ENCODE measurements at places on chromosomes 16 and 17.
A peak's percentile ranks its signal among the peaks of the same experiment; 100 is the strongest.

DNA sequence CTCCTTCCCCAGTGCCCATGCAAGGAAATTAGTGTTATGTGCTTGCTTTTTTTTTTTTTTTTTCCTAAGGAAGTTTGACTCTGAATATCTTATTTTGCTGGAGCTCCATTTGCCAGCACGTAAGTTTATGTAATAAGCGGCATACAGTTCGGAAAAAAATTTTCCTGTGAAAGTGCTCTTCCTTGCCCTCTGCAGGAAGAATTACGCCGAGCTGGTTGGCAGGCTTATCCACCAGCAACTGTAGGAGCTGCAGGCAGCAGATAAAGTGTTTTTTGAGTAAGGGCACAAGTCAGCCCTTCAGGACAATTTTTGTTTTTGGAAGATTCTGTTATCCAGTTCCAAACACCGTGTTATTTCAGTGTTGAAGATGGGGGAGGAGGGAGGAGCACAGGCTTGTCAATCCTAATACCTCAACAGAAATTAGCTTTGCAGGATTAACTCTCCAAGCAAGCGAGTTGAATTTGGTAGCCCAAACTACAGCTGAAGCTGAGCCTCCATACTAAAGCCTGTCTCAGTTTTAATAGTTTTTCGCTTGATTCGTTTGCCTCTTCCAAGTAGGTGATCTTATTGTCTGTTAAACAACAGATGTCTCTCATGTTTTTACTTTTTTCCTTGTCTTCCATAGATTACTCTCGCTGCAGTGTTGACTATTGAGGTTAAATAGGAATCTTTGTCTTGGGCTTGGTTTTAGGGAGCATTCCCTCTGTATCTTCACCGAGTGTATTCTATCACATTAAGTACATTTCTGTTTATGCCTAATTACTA is 1.1 kb downstream of the SPECC1 start:
- DNase-seq, result no peak

GRCh38 chr16:51175081-51175480 is 24.0 kb upstream of the SALL1 start:
- DNase-seq, result no peak

- peak; percentile 49 for DNase-seq
Observed at GRCh38 chr17:41959336-41960095, 7.1 kb upstream of the CNP start.

- no peak for DNase-seq
Observed at GRCh38 chr16:72246423-72246822, 74.5 kb upstream of the PMFBP1 start.

GRCh38 chr16:906296-906695 is 64.5 kb downstream of the LMF1 start:
- no peak for DNase-seq

GRCh38 chr17:68584581-68585303 is 16.4 kb downstream of the FAM20A start:
- DNase-seq, result no peak

DNA sequence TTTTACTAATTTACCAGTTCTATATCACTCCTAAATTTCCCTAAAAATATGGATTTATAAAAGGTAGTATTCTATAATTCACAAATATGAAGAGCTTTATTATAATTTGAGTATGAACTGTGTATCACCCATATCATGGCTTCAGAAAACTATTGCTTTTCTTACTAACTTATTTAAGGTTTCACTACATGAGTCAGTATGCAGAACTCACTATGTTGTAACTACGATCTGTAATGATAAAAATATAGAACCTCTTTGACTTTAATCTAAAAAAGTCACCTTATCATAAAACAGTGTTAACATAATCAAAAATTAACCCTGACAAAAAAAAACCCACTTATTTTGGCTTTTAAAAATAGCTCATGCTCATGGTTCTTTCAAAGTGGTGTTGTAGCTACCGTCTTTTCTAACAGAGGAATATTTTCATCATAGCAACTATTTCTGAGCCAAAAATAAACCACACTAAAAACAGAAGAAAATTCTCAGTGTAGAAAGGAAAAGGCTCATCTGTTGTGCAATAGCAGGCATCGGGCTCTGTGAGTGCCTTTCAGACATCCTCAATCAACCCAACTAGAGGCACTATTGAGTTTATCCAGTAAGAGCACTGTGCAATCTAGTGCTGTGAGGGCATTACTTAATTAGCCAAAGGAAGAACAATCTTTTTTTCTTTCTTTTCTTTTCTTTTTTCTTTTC is 42.1 kb downstream of the ITGAM start:
- DNase-seq, result no peak

GRCh38 chr17:10094797-10095196 is 103.6 kb downstream of the GAS7 start:
- no peak for DNase-seq

DNA sequence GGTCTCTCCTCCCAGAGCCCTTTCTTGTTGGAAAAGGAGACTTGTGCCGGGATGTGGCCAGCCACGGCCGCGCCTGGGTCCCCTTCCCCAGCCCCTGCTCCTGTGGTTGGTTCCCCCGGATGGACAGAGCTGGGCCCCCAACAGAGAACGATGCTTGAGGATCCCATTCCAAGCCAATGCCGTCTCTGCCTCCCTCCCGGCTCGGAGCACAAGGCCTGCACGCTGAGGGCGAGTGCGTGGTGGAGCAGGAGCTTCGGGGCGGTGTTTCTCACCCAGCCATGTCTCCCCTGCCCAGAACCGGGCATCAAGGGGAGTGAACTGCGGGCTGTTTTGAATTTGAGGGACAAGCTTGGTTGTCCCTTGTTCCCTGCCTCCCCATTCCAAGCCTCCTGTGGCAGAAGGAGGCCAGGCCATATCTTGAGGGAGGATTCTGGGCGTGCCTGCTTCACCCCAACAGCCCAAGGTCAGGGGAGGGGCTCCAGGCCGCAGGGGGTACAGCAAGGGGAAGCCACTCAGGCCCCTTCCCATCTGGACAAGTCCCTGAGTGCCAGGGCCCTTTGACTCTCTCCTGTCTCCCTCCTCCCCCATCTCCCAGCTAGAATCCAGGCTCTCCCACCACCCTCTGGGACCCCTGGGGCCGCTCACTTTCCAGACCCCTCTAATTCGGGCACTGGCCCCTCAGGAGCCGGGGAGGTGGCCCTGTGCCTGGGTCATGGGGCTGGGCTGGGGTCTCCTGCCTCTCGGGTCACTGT is 43.6 kb downstream of the SOCS3 start:
- no peak for DNase-seq

GRCh38 chr17:82152114-82152513 is 54.1 kb upstream of the FASN start:
- no peak for DNase-seq

DNA sequence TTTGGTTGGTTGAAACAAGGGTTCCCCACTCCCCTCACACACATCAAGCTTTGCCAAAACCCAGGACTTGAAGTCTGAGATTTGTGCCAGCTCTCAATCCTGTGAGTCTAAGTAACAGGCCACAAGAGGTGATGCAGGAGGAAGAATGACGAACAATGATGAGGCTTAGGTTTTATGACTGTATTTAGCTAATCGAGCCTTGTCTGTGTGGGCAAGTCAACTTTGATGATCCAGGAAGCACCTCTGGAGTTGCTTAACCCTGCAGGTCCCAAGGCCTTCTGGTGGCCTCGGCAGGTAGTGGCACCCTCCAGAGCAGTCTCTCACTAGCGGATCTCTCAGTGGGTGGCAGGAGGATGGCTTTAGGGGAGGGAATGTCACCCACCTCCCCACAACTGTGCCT is 28.7 kb downstream of the CDK5RAP3 start:
- DNase-seq, result no peak

DNA sequence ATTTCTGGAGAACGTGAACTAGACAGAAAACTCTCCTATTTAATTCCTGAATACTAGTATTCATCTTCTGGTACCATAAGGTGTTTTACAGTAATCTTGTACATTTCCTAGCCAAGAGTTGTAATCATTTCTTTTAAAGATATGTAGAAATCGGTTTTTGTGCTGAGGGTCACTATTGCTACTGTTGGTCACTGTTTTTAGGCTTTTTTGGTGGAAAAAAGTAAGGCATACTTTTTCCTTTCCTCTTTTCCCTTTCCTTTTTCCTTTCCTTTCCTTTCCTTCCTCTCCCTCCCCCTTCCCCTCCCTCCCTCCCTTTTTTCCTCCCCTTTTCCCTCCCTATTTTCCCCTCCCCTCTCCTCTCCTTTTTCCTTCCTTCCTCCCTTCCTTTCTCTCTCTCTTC is 706.4 kb upstream of the GOT2 start:
- DNase-seq, result no peak

DNA sequence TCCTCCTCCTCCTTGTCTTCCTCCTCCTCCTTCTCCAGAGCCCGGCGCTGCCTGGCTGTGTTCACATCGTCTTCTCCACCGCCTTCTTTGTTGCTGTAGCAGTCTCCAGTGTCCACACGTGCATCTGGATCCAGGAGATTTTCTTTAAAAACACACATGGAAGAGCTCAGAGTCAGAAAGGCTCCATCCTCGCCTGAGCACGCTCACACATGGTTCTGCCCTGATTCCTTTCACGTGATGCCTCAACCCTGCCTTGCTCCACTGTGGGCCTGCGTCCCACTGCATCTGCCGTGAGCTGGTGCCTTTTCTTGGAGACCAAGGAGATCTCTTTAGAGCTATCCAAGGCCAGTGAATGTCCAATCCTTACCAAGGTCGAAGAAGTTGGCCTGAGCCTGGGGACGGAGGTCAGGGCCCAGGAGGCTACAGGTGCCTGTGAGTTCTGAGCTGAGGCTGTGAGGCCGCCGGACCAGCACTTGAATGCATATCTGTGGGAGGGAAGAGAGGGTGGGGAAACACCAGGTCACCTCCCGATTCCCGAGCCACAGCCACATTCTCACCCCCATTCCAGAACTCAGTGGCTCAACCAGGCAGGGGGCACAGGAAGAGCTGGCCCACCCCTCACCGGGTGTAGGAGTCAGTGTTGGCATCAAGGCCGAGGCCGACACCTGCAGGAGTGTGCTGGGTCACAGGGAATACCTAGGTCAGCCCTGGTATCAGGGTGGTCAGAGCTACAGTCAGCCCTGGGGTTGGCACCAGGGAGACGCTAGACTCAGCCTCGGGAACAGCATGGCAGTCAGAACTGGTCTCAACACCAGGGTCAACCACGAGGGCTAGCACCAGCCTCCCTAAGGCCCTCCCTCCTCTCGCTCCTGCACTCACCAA is 37.6 kb downstream of the HASPIN start:
- DNase-seq, result no peak

GRCh38 chr16:19186408-19186807 is 18.4 kb downstream of the SYT17 start:
- no peak for DNase-seq

- no peak for DNase-seq
Observed at GRCh38 chr16:49003992-49004391, 277.6 kb downstream of the CBLN1 start.
